GF-D8 (cell line): ENCODE measurements at places on chromosomes 5 and 9.

DNA sequence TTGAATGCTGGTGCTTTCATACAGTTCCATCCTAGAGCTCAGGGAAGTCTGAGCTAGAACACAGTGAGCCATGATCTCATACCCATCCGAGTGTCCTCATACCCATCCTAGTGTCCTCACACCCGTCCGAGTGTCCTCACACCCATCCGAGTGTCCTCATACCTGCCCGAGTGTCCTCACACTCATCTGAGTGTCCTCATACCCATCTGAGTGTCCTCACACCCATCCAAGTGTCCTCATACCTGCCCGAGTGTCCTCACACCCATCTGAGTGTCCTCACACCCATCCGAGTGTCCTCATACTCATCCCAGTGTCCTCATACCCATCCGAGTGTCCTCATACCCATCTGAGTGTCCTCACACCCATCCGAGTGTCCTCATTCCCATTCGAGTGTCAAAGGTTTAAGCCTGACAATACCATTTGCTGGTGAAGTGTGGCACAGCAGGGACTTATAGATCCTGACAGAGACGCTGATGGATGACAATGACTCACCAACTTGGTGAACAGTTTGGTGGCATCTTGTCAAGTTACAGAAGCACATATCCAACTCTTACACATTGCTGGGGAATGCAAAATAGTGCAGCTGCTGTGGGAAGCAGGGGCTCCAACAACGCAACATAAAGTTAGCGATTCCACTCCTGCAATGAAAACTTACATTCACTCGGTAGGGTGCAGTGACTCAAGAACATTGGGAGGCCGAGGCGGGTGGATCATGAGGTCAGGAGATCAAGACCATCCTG is 77.0 kb upstream of the COL5A1 start:
- no peak for DNase-seq

GRCh38 chr9:109422641-109423040 is 75.5 kb downstream of the PTPN3 start:
- no peak for DNase-seq

- peak; percentile 9 for DNase-seq
Observed at GRCh38 chr9:95167998-95168397, 149.5 kb downstream of the FANCC start.

DNA sequence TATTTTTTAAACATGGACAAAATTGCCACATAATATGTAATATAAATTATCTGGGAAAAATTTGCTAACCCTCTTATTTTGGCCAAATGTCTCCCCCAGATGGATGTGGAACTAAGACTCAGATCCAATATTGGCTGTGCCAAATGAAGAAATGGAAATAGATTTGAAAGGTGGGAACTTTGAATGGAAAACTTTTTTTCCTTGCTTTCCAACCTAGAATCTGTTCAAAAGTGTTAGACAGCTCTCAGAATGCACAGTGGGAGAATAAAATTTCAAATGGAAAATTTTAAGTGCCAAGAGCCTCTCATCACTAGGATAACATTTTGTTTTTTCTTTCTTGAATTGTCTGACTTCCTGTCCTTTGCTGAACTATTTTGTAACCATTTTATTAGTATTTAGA is 142.6 kb upstream of the GAS1 start:
- DNase-seq: no peak

DNA sequence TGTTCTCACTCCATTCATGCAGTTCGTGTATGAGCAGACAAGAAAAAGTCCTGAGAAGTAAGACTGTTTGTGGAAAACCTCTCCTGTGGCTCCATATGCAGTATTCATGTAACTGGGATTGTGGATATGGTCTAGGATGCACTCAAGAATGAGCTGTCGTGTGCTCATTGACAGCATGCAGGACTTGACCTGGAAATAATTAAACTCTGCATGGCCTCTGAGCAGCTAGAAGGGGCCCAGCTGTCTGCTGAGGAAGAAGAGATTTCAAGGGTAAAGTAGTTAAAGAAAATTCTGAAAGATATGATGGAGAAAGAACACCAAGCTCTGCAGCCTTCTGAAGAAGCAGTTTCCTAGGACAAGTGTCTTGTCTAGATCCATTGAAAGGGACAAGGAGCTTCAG is 89.4 kb downstream of the KCTD16 start:
- no peak for DNase-seq

- DNase-seq: no peak
Observed at GRCh38 chr5:14879393-14879792, 7.8 kb upstream of the ANKH start.

- no peak for DNase-seq
Observed at GRCh38 chr5:77319117-77319804, 108.8 kb downstream of the PDE8B start.

- no peak for DNase-seq
Observed at GRCh38 chr9:134989206-134990065, 71.7 kb upstream of the FCN1 start.

DNA sequence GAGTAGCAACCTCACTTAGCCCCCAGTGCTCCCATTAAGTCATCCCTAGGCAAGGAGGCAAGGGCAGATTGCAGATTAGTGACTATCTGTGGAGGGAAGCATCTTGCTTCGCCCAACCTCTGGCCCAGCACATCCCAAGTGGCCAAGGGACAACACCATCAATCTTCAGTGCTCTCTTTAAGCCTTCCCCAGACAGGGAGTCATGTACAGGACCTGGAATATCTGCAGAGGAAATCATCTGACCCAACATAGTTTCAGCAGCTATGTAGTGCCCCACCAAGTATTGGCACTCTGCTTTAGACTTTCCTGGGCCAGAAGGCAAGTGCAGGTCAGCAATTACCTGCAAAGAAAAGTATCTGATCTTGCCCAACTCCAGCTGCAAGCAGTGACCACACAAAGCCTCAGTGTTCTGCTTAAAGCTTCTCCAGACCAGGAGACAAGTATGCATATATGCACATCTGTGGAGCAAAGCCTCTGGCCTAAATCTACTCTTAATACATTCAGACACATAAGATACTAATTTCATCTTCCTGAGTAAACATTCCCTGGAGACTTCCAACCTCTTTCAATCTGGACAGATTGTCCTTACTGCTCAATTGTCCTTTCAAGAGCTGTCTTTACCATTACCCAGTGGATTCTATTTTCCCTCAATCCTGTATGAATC is 224.8 kb upstream of the VLDLR start:
- no peak for DNase-seq

- DNase-seq: no peak
Observed at GRCh38 chr5:177362610-177363507, 5.1 kb downstream of the RGS14 start.

GRCh38 chr9:28319981-28320380 is 746.7 kb upstream of the C9orf72 start:
- no peak for DNase-seq

DNA sequence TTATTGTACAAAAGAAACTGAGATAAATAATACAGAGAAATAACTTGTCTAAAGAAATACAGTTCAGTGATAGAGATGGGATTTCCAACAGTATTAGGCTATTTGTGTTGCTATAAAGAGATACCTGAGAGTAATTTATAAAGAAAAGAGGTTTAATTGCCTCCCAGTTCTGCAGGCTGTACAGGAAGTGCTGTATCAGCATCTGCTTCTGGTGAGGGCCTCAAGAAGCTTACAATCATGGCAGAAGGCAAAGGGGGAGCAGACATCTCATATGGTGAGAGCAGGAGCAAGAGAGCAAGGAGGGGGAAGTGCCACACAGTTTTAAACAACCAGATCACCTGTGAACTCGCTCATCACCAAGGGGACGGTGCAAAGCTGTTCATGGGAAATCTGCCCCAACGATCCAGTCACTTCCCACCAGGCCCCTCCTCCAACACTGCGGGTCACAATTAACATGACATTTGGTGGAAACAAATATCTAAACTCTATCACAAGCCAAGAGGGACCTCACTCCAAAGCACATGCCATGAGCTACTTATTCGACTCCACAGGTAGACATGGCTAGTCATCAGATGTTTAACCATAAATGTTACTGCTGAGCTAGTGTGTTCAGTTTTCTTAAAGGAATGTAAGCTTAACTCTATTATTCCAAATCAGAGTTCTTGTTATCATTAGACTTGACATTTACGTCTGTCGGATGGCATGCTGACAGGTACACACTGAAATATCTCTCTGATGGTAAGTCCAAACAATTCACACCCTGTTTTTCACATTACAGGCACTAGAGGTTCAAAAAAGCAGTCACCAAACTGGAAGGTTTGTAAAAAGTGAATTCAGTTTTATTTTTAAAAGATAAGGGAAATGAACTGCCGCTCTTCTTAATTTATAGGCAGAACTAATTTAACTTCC is 82.2 kb downstream of the AUH start:
- no peak for DNase-seq

DNA sequence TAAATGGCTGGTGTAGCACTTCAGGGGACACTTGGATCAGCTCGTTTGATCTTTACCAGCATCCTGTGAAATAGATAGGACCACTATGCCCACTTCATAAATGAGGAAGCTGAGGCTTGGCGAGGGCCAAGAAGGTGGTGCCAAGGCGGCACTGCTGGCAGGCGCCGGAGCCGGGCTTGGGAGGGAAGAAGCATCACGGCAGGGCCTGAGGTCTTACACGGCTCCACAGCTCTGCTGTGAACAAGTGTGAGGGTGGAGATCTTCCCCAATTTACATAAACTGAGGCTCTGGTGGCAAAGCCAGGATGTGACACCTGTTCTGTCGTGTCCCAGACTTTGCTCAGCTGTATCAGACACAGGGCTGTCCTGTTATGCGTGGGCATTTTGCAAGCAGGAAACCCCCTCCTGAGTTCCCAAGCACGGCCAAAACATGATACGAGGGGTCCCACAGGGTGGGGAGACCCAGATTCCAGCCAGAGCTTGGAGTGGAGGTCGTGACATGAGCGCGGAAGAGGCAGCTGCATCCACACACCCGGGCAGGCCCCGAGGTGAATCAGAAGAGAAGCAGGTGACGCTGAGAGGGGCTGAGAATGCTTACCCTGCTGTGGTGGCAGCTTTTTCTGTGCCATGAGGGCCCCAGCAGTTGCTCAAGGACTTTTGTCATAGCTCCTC is 117.5 kb upstream of the BOD1 start:
- no peak for DNase-seq

DNA sequence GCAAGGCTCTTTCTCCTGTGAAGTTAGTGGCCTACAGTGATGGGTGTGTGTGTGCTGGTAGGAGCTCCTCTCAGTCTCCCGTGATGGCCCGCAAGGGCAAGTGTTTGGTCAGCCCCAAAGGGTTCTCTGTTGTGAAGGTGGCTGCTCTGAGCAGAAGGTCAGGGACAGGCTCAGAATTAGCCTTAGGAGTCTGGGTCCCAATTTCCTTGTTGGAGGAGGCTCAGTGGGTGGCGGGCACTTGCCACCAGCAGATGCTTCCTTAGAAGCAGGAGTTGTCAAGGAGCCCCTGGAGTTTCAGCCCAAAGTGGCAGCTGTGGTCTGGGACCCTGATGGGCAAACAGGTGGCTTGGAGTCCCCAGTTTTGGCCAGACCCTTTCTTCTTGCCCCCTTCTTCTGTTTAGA is 154.4 kb downstream of the MACROH2A1 start:
- no peak for DNase-seq

DNA sequence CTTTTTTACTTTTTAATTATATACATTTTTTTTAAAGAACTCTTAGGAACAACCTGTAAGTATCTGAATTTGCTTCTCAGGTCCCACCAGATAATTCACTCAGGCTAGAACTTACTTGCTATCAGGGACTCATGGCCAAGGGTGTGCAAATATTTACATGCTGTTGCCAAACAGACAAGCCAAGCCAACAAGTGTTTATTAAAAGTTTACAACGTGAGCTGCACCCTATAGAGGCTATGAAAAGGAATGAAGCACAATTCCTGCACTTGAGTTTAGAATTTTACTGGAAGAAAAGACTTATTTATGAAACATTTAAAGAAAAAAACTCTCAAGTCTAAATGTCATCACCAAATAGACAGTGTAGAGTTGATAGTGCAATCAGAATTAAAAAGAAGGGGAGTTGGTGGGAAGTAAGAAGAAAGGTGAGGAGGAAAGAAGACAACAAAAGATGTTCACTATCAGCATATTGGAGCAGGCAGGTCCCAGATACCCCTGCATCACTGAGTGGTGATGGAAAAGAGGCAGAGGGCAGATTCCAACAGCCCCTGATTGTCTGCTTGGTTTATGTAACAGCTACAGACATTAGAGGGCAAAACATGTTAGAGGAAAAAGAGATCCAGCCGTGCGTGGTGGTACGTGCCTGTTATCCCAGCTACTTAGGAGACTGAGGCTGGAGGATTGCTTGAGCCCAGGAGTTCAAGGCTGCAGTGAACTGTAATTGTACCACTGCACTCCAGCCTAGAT is 32.8 kb downstream of the SH3RF2 start:
- DNase-seq: no peak

GRCh38 chr9:37209431-37210386 is 89.3 kb downstream of the ZCCHC7 start:
- no peak for DNase-seq

- DNase-seq: no peak
Observed at GRCh38 chr5:140259500-140259899, 43.4 kb downstream of the PFDN1 start.

GRCh38 chr9:21677834-21678233 is 124.6 kb upstream of the MTAP start:
- no peak for DNase-seq

DNA sequence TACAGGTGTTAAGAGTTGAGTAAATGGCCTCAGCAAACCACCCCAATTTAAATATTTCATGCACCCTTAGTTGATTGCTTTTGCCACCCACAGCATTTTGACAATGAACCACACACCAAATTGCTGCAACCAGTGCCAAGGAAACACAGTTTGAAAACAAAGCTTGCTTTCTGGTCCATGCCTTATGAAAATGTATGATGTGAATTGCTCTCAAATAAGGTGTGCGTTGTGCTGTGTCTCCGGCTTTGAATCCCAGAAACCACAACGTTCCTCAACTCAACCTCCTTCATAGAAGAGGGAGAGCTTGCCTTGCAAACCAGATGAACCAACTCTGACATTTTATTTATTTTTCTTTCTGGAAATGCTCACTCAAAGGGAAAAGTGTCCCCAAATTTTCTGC is 762.7 kb downstream of the TLE1 start:
- no peak for DNase-seq
